NCI-H774 (cell line): ENCODE measurements at places on chromosomes 16 and 17.
A peak's percentile ranks its signal among the peaks of the same experiment; 100 is the strongest.

DNA sequence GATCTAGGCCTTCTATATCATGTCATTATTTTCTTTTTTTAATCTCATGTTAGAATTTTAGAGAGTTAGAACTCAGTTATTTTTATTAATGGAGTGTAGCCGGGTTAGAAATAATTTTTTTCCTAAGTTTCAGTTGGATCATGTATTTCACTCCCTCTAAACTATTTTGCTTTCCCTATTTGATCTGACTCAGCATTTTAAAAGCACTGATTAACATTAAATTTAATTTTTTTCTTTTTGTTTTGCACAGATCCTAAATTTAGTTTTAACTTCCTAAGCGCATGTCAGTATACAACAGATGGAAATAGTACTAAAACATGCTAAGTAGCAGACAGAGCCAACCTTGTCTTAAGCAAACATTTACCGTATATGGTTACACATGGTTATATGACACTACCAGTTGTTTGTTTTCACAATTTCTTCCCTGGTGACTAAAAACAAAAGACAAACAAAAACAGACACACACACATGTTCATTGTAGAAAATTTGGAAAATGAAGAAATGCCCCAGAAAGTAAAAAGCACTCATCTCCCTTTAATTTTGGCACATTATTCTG is 33.6 kb upstream of the RAB11FIP4 start:
- peak; percentile 46 for DNase-seq

DNA sequence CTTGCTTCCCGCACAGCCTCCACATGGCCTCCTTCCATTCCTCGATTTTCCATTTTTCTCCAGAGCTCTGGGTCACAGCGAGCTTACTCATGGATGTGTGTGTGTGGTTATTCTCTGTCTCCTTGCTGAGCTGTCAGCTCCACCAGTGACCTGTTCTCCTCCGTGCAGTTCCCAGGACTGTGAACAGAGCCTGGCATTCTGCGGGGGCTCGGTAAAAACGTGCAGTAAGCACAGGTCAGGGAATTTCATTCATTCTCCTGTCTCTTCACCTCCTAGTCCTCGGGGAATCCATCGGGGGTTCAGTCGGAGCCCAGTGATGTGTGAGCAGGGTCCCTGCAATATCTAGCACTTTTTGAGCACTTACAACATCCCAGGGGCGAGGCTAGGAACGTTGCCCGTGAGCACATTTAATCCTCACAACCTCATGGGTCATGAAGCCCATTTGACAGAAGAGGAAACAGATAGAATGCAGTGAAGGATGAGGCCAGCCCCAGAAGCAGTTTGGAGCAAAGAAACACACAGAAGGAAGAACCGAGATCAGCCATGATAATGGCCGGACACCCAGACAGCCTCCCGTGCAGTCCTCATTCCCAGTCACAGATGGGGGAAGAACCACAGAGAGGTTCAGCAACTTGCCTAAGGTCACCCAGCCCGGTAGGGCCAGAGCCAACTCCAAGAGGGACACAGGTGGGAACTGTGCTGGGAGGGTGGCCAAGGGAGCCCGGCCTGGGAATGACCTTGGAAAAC is 183.2 kb upstream of the GSE1 start:
- DNase-seq = no peak

GRCh38 chr16:78102122-78102660 is 2.7 kb downstream of the WWOX start:
- DNase-seq = no peak

DNA sequence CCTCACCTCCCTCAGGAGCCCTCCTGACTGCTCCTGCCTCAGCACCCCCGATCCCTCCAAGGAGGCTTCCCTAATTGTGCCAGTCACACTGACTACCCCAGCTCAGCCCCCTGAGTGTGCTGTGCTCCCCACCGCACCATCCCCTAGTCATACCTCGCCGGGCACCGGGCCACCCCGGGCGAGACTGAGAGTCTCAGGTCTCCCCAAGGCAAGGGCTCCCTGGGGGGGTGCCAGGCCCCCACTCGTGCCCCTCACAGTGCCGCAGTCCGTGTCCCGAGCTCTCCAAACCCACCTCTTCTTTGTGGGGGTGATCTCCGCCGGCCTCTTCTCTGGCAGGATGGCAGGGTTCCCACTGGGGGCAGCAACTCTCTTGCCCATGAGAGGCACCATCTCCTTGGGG is 3.2 kb downstream of the TRPV3 start:
- DNase-seq = no peak

DNA sequence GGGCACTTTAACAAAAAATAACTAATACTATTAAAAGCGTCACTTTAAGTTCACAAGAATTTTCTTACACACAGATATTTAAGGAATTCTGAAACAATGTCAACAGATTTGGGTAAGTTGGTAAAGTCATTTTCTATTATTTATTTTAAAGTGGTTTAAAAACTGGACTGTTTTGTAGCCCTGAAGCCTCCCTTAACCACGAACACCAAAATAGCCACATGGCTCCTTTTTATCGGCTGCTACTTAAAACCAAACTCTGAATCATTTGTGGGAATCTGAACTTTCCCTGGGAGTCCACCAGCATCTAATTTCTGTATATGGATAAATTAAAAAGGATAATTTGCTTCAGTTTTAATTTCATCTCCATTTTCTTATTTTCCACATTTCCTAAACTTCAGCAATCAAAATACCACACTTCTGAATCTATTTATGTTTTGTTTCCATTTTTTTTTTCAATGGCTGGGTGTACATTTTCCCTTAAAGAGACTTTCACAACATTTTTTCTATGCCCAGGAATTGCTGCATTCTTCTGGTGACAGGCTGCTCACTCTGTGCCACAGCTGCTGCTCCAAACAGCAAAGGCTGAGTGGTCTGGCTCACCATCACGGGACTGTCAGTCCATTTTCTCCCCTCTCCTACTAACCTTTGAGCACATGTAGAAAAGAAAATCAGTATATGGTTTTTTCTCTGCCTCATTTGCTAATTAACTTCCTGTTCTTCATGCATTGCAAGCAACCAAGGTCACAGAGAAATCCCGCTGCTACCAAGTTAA is 255.5 kb upstream of the KCNJ16 start:
- no peak for DNase-seq

- DNase-seq = no peak
Observed at GRCh38 chr16:4557973-4558372, 1.8 kb downstream of the C16orf96 start.

- DNase-seq = no peak
Observed at GRCh38 chr17:47274319-47275069, 20.9 kb downstream of the ITGB3 start.

- no peak for DNase-seq
Observed at GRCh38 chr16:13113741-13114140, 212.3 kb downstream of the SHISA9 start.

GRCh38 chr17:34670618-34671017 is 91.2 kb downstream of the TMEM132E start:
- no peak for DNase-seq

- DNase-seq = peak; percentile 91
Observed at GRCh38 chr17:43368740-43369506, 29.9 kb upstream of the ARL4D start.

DNA sequence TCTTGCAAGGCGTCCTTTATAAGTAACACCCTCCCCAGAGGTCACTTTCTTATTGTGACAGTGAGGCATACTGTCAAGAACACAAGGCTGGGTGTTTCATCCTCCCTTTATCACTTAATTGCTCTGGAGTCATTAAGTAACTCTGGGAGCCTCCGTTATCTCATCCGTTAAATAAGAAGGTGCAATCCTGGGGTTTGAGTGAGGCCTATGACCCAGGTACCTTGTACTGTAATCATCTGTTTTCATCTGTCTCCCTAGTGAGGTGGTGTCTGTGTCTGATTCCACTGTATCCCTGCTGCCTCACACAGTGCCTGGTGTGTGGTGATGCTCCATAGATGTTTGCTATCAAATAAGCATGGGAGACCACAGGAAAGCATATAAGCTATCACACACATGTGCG is 17.7 kb downstream of the TNS4 start:
- no peak for DNase-seq

DNA sequence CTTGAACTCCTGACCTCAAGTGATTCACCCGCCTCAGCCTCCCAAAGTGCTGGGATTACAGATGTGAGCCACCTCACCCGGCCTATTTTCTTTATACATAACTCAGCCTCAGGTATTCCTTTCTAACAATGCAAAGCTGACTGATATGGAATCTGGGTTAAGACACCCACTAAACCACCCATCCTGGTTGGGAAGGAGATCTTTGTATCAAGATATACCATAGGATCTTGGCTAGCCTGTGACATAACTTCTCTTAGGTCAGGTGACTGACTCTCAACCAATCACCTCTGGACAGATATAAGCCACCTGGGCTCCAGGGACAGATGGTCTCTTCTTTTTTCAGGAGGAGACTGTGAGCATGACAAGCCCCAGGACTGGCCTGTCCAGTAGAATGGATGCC is 51.2 kb upstream of the NKD1 start:
- no peak for DNase-seq

DNA sequence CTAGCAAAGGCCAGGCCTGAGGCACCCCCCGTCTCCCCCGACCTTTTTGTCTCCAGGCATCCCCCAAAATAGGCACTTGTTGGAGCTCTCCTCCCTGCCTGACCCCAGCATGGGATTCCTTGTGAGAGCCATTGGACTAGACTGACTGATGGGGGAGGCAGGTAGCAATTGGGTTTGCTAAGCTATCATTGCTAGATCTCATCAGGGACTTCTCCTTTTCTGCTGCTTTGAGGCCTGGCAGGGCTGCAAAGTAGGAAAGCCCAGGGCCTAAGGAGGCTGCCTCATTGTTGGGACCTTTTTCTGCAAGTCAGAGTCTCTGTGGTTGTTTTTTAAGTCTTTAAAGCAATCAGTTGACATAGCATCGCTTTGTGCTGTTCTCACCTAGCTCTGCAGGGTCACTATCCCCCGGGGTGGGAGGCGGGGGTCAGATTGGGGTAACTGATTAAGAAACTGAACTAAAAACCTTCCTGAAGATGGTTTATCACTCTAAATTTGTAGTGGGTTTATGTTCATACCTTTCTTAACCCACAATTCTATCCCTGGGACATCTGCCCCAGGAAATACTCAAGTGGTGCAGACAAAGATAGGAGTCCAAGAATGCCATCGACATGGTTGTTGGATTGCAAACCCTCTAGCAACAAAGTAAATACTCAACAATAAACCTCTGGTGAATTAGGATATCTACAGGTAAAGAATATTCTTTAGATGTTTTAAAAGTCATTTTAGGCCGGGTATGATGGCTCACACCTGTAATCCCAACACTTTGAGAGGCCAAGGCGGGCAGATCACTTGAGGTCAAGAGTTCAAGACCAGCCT is 28.0 kb downstream of the LLGL2 start:
- DNase-seq = no peak

GRCh38 chr16:57920215-57920879 is 50.6 kb downstream of the CNGB1 start:
- DNase-seq = no peak

- DNase-seq = peak; percentile 82
Observed at GRCh38 chr17:41648411-41649195, 24.2 kb upstream of the KRT17 start.

DNA sequence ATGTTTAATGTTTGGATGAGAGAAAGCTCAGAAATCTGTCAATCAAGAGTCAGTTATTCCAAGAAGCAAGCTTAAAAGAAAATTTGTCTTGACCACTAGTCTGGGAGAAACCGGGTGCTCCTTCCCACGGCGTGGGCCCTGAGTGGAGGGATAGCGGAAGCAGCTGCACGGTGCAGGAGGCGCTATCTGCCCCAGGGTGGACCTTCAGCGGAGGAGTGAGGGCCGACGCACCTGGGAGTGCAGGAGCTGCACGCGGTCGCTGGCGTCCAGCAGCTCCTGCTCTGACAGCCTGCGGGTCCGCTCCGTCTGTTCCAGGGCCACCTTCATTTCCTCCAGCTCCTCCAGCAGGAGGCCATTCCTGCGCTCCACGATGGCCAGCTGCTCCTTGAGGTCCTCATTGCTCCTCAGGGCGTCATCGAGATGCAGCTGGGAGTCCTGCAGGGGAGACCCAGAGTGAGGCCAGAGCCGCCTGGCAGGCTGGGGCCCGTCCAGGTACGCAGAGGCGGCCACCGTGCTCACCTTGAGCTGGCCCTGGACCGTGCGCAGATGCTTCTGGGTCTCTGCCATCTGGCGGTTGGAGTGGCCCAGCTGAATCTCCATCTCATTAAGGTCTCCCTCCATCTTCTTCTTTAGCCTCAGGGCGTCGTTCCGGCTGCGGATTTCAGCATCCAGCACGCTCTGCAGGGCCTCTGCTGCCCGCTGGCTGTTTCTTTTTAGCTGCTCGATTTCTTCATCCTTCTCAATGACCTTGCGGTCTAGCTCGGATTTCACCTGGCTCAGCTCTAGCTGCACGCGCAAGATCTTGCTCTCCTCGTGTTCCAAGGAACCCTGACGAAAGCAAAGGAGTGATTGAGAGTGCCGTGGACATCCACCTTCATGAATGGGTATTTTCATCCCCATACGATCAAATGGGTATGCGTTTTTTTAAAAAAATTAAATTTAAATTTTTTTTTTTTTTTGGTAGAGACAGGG is 63.5 kb downstream of the MYH13 start:
- DNase-seq = no peak

DNA sequence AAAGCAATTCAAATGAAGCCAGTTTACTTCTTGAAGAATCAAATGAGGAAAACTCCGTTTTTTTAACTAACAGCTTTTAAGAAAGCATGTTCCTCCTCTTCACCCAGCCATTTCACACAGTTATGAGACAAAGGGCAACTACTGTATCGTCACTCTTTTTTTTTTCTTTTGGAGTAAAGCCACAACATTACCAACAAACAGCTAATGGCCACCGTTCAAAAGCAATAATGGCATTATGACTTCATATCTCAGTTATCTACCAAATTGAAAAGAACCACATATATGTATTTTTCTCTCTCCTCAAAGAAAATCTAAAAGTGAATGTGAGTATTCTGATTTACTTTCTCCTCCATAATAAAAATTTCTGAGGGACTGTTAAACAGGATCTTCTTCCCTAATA is 14.5 kb downstream of the GRB2 start:
- no peak for DNase-seq

GRCh38 chr16:21060027-21060510 is 90.6 kb downstream of the DNAH3 start:
- peak; percentile 3 for DNase-seq

DNA sequence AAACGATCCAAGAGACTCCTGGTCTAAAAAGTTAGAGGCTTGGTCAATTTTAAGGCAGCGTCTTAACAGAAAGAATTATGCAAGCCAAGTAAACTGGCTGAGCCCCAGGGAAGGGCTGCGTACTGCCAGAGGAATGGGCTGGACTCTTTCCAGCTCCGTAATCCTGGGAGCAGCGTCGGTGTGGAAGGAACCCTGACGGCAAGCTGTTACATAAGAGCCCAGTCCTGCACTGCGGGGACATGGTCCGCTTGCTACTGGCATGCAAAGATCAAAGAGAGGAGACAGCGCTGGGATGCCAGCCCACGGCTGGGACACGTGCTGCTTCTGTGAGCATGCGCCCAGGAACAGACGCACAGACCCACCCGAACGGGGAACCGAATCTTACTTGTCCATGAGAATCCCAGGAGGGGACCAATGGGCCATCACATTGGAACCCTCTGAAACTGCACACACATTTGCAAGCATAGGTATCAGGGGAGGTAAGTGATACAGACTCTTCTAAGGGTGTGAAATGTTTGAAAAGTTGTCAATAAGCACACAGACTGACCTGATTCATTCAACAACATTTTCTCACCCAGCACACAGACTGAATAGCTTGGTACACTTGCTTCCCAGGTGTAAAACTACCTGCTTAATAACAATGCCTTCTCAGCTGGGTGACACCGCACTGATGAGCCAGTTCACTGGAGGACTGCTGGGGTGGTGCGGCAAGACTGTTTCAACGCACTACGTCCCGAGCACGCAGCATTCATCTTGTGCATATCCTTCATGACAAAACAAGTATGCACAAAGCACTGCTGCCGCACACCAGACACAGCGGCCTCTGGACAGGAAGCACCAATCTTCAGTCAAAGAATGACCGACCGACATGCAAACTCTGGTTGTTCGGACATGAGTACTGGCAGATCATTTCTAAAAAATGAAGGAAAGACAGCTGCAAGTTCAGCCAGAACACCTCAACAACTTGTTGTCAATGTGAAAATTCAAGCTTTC is 94.9 kb downstream of the ANKRD11 start:
- DNase-seq = no peak
